ENCODE measurements at places on chromosomes 1 and 21. TPM values are rescaled to one million over a fixed set of nuclear protein-coding genes. Genes with fewer than 3 reads are reported as not detected.

Gene OPRD1
- total RNA-seq: not detected

Gene HFM1
- 8.1 TPM for total RNA-seq

DNA sequence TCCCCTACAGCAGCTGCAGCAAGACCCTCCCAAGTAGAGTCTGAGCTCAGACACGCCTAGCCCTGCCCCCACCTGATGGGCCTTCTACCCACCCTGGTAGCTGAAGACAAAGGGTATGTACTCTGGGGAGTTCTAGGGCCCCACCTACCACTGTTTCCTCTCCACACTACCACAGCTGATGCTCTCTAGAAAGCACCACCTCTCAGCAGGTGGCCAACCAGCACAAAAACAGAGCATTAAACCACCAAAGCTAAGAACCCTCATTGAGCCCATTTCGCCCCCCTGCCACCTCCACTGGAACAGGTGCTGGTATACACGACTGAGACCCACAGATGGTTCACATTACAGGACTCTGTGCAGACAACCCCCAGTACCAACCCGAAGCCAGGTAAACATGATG, 258.9 kb downstream of the SETD4 start:
- peaks cover 4% of the 10 kb centered on the region for H3K4me1 ChIP-seq
- H3K27me3 ChIP-seq: no peaks in the 10 kb centered on the region
- no peak overlapping the region for H3K4me3 ChIP-seq
- H3K27ac ChIP-seq: no peak overlapping the region

DNA sequence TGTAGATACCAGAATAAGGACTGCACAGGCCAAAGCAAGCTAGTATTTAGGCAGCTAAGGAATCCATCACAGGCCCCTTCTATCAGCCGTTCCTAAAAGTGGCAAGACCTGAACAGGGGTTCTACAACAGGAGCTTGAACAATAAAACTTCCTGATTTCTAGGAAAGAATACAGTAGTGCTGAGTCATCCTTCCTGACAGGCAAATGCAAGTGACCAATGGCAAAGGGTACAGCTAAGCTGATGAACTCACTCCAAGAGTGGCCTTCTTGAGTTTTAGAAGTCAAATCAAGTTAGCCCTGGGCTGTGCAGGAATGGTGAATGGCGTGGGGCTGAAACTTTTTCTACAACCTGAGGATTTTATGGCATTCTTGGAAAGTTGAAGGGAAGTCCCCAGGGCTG, 112.9 kb downstream of the GREM2 start:
- no peak for DNase-seq
- H3K27me3 ChIP-seq: no peaks in the 10 kb centered on the region

GRCh38 chr1:200733907-200734306, 4.8 kb upstream of the CAMSAP2 start:
- H3K27ac ChIP-seq: no peak overlapping the region
- no peaks in the 10 kb centered on the region for H3K36me3 ChIP-seq
- peaks cover 4% of the 10 kb centered on the region for H3K4me1 ChIP-seq

DNA sequence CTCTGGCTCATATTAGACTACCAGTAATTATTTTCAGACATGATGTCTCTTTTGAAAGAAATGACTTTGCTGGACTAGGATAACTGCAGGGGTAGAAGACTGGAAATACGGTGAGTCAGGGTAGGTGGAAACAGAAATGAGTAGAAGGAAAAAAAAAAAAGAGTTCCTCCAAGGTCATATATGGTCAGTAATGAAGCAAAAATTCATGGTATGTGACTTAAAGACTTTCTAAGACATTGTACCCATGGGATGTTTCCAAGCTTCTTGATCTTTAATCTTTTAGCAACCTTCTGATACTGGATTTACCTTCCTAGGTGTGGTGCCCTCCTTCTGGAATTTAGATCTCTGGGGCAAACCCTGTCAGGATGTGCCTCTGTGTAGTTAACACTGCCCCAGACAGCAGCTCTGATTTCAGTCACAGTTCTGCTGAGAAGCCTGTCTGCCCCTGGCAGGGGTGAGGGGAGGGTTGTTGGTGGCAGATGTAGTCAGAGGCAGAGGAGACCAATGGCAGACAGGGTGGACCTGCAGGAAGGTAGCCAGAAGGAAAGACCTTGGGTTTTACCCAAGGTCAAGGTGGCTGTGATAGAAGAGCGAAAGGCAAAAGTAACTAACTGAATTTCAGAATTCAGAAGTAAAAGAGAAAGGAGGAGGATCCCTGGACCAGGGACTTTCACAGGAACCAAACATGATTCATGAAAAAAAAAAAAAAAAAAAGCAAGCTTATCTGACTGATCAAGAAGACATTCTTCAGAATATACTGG, 44.1 kb upstream of the BCL10 start:
- no peaks in the 10 kb centered on the region for H3K36me3 ChIP-seq
- H3K4me3 ChIP-seq: no peak overlapping the region
- DNase-seq: no peak
- no peaks in the 10 kb centered on the region for H3K27me3 ChIP-seq

- H3K36me3 ChIP-seq: no peaks in the 10 kb centered on the region
- no peaks in the 10 kb centered on the region for H3K27me3 ChIP-seq
- H3K27ac ChIP-seq: peak overlapping the region; percentile 25
- DNase-seq: peak; percentile 31
These were observed 522.7 kb downstream of the PLPP3 start for GRCh38 chr1:56056438-56057287.

- no peak overlapping the region for H3K4me3 ChIP-seq
- H3K4me1 ChIP-seq: no peaks in the 10 kb centered on the region
- no peak overlapping the region for H3K27ac ChIP-seq
- H3K36me3 ChIP-seq: no peaks in the 10 kb centered on the region
- H3K27me3 ChIP-seq: no peaks in the 10 kb centered on the region
These were observed 90.9 kb downstream of the IER5 start for GRCh38 chr1:181179279-181179986.

DNA sequence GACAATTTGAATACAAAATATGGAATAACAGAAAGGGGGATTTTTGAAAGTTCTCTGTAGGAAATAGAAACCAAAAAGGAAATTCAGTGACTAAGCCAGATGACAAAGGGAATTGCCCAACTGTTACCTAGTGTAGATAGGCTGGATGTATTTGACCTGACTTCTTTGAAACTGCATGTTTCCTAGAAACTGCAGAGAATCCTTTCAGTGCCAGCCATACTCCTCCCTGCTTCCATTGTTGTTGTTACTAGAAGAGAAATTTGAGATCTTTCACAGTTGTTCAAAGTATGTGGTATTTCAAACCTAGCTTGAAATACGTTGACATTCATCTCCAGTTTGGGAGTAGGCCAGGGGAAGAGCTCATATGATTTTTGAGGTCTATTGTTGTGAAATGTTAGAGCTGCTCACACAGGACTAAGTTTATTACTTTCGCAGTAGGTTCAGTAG, 1.8 kb upstream of the GBP5 start:
- H3K27ac ChIP-seq: no peak overlapping the region
- no peaks in the 10 kb centered on the region for H3K36me3 ChIP-seq
- no peak overlapping the region for H3K4me3 ChIP-seq

- DNase-seq: no peak
- no peak overlapping the region for H3K27ac ChIP-seq
These were observed 3.5 kb downstream of the RGL1 start for GRCh38 chr1:183808296-183809027.

GRCh38 chr1:154427173-154428139, 22.3 kb downstream of the IL6R start:
- H3K36me3 ChIP-seq: no peaks in the 10 kb centered on the region
- no peak overlapping the region for H3K27ac ChIP-seq
- peaks cover 34% of the 10 kb centered on the region for H3K4me1 ChIP-seq
- no peaks in the 10 kb centered on the region for H3K27me3 ChIP-seq
- DNase-seq: no peak

GRCh38 chr1:58818075-58818474, 34.2 kb upstream of the JUN start:
- H3K27ac ChIP-seq: no peak overlapping the region
- no peak for DNase-seq
- H3K4me1 ChIP-seq: peaks cover 9% of the 10 kb centered on the region
- no peaks in the 10 kb centered on the region for H3K36me3 ChIP-seq
- H3K4me3 ChIP-seq: no peak overlapping the region

- H3K27me3 ChIP-seq: no peaks in the 10 kb centered on the region
- H3K27ac ChIP-seq: no peak overlapping the region
- H3K4me3 ChIP-seq: no peak overlapping the region
- no peaks in the 10 kb centered on the region for H3K4me1 ChIP-seq
- no peak for DNase-seq
These were observed 238.4 kb downstream of the GPATCH2 start for GRCh38 chr1:217392441-217392840.

Measured in thyroid gland (tissue), 4 donors.